ENCODE measurements at places on chromosomes 16 and 17.

GRCh38 chr17:74950207-74950606 is 14.5 kb downstream of the OTOP3 start:
- no peak for DNase-seq

DNA sequence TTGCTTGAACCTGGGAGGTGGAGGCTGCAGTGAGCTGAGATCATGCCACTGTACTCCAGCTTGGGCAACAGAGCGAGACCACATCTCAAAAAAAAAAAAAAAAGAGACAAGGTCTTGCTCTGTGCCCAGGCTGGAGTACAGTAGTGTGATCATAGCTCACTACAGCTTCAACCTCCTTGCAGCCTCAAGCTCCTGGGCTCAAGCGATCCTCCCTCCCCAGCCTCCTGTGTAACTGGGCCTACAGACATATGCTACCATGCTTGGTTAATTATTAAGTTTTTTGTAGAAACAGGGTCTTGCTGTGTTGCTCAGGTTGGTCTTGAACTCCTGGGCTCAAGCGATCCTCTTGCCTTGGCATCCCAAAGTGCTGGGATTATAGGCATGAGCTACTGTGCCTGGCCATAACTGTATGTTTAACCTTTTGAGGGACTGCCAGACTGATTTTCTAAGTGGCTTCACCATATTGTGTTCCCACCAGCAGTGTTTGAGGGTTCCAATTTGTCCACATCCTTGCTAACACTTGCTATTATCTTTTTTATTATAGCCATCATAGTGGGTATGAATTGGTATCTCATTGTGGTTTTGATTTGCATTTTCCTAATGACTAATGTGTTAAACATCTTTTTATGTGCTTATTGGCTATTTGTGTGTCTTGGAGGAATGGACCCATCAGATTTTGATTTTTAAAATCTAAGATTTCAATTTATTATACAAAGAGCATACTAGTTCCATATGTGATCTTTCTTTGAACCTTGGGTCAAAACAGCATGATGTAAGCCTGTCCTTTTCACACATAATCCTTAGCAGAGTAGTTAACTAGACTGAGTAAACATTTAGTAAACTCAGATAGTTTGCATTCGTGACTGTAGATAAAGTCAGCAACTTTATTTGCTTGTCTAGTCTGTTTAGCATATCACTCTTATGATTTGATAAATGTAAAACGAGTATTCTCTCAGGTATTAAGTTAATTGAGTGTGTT is 38.1 kb upstream of the KPNB1 start:
- DNase-seq, result no peak

DNA sequence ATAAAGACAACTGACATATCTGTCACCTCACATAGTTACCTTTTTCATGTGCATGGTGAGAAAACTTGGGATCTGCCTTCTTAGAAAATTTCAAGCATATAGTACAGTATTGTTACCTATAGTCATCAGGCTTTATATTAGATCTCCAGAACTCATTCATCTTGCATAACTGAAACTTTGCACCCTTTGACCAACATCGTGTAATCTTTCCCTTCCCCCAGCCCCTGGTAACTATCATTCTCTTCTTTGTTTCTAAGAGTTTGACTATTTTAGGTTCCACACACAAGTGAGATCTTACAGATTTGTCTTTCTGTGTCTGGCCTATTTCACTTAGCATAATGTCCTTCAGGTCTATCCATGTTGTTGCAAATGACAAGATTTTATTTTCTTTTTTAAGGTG is 22.9 kb upstream of the TBX4 start:
- no peak for DNase-seq

DNA sequence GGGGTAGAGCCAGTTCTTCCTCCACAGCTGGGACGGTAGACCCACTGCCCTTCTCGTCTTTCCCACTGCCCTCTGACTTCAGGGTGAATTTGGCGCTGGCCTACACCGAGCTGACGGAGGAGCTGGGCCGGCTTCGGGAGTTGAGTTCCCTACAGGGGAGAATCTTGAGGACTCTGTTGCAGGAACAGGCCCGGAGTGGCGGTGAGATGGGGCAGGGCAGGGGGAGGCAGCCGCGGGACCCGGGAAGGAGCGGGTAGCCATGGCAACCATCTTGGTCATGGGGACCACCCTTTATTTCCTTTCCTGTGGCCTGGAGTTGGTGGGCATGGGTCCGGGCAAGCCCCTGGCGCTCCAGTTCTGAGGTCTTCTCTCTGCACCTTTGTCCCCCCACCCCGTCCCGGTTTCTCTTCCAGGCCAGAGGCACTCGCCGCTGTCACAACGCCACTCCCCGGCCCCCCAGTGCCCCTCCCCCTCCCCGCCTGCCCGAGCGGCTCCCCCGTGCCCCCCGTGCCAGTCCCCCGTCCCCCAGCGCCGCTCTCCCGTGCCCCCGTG is 14.4 kb downstream of the TBKBP1 start:
- DNase-seq, result no peak

- no peak for DNase-seq
These were observed 9.8 kb upstream of the TNRC6C start for GRCh38 chr17:77948690-77949114.

GRCh38 chr17:44132275-44132821 is 8.9 kb upstream of the HDAC5 start:
- no peak for DNase-seq

GRCh38 chr17:13572581-13572980 is 29.1 kb downstream of the HS3ST3A1 start:
- DNase-seq, result no peak

DNA sequence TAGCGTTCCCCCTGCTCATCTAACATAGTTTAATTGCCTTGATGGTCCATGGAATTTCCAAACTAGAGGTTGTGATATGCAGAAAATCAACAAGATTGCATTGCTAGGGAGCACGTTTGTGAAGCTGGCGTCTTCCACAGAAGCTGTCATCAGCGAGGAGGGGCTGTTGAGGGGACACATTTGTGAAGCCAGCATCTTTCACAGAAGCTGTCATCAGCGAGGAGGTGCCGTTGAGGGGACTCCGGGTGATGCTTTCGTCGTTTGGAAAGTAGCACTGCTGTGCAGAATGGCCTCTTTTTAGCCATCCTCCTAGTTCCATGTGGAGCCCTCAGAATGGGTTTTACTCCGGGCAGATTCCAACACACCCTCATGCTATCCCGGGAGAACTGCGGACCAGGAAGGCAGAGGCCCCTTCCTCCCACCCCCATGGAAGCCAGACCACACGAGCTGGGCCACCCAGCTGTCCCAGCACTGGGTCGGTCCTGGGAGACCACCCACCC is 119.6 kb upstream of the CHMP6 start:
- no peak for DNase-seq

DNA sequence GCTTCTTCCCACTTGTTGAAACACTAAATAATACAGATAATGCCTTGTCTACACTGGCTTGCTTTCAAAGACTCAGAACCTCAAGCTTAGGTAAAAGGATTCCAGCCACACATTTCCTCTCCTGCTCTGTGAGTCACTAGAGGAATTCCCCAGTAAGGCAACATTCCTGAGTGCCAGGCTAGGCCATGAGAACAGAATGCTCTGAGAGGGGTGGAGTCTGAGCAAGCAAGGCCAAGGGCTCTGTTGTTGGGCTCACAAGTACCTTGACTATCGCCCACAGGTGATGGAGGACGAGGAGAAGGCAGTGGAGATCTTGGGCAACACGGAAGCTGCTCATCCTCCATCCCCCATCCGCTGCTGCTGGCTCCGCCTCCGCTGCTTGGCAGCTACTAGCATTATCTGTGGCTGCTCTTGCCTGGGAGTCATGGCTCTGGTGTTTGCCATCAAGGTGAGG is 6.7 kb upstream of the PHKG2 start:
- no peak for DNase-seq

DNA sequence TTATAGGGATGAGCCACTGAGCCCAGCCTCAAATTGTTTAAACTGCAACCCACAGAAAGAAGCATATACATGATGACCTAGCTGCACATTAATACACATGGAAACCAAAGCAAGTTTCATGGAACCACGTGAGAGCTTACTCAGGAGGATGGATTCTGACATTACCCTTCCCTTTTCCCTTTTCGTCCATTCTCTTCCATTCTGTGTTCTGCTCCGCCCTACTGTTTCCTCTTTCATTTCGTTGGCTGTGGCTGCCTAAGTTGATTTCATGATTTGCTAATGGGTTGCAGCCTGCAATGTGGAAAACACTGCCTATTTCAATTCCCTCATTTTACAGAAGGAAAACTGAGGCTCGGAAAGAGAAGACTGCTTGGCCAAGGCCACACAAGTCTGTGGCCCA is 176.5 kb downstream of the C16orf78 start:
- DNase-seq, result no peak

DNA sequence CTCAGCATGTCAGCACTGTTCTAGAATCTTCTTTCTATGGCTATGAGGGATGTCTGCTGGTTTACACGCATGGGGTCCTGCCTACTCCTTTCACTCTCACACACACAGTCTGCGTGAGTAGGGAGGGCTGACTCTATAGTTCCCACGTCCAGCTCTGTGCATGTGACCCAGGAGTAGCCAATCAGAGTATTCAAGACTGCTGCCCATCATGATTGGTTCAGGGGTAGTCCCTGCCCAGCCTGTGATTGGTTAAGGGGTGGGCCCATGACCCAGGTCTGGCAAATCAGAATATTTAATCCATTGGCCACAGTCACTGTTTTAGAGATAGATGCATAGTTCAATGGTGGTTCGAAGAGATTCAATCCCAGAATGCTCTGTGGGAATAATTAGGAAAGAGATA is 151.3 kb upstream of the IRX3 start:
- DNase-seq, result no peak

DNA sequence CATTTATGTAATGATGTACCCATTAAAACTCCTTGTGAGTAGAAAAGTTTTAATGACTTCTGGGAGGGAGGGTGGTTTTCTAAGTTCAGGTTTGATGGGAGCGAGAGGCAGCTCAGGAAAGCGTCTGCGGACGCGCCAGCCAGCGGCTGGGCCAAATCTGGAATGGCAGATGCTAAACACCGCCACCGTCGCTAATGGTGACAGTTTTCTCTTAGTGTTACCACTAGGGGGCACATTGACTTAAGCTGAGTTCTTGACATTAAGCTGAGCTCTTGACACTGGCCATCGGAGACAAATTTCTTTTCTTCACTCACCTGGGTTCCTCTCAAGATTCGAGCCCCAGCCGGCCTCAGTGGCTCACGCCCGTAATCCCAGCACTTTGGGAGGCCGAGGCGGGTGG is 6.7 kb downstream of the TRPV1 start:
- DNase-seq, result no peak

DNA sequence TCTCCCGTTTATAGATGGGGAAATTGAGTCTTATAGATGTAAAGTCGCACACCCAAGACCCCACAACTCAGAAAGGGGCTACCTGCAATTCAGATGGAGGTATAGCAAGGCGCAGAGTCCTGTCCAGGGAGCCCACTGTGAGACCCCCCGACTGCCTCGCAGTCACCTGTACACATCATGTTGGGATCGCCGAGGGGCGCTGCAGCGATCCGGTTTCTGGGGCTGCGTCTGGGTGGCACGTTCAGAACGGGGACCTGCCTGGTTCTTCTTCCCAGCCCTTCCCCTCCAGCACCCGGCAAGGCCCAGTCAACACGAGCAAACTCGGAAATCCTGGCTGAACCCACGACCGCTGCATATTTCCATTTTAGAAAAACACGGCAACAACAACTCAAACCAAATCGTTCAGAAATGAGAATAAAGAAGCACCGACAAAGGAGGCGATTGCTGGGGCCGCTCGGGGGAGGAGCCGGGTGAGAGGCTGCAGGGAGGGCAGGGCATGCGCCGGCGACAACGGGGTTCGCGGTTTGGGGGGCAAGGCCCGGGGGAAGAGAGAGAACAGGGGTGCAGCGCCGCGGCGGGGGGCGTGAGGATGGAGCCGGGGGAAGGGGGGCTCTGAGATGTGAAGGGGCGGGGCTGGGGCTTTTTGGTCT is 643 bp downstream of the HSDL1 start:
- peak; percentile 5 for DNase-seq

DNA sequence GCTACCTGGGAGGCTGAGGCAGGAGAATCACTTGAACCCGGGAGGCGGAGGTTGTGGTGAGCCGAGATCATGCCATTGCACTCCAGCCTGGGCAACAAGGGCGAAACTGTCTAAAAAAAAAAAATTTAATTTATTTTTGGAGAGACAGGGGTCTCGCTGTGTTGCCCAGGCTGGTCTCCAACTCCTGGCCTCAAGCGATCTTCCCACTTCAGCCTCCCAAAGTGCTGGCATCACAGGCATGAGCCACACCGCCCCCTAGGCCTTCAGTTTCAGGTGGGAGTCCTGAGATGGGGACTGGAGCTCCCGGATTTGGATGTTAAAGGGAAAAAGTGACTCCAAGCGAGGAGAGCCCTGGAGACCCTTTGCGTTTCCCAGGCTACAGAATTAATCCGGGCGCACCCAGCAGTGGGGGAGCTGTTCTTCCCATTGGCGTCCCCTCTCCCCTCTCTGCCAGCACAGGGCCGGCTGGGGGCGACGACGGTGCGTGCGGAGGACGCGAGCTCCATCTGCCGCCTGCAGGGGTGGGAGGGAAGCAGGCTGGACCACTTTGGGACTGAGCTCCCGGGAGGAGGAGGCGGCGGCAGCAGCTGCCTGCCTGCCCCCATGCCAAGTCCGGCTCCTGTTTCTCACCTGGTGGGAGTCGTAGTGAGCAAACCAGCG is 49.3 kb upstream of the USP7 start:
- DNase-seq, result no peak

- DNase-seq, result no peak
These were observed 444.1 kb upstream of the RBFOX1 start for GRCh38 chr16:6888531-6888930.

GRCh38 chr17:17942846-17943245 is 29.4 kb downstream of the TOM1L2 start:
- no peak for DNase-seq

GRCh38 chr17:51636291-51636690 is 375.9 kb downstream of the UTP18 start:
- no peak for DNase-seq

DNA sequence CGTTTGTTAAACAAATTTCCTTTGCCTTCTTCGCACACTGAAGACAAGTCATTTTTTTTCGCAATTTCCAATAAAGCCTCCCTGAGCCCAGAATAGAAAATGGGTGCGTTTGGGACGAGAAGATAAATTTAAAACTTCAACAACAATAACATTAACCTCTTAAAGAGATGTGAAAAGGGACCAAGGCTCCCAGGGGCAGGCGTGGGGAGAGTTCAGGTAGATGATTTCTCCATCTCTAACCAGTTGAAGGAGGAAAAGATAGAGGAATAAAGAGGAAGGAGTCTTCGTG is 1.3 kb upstream of the HOXB4 start:
- no peak for DNase-seq

GRCh38 chr17:4565209-4566141 is 5.1 kb upstream of the GGT6 start:
- DNase-seq, result no peak

DNA sequence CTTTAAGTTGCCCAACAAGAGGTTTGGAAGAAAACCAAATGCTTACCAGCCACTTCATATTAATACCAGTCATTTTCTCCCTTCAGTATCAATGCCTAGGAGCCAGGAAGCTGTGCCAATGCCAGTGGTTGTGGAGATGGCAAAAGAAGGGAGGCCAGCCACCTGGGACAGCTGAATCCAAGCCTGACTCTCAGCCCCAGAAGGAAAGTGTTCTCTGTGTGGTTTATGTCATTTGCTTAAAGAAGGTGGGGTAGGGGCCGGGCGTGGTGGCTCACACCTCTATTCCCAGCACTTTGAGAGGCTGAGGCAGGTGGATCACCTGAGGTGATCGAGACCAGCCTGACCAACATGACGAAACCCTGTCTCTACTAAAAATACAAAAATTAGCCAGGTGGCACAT is 13.4 kb downstream of the C17orf78 start:
- no peak for DNase-seq

- DNase-seq, result no peak
These were observed 13.6 kb downstream of the OR1D5 start for GRCh38 chr17:3049705-3050295.

Measured in stimulated activated CD8-positive, alpha-beta memory T cell treated with anti-CD3 and anti-CD28 coated beads, Interleukin-15, amount 100 ng/mL, for 1 hour (primary cell).